ENCODE measurements at places on chromosomes 5 and 9. TPM values are rescaled to one million over a fixed set of nuclear protein-coding genes. Genes with fewer than 3 reads are reported as not detected.

The PDGFRB gene
- total RNA-seq, result not detected

The PRDM9 gene
- not detected for total RNA-seq

The OSMR gene
- not detected for total RNA-seq

The SPATA31A6 gene
- not detected for total RNA-seq

DNA sequence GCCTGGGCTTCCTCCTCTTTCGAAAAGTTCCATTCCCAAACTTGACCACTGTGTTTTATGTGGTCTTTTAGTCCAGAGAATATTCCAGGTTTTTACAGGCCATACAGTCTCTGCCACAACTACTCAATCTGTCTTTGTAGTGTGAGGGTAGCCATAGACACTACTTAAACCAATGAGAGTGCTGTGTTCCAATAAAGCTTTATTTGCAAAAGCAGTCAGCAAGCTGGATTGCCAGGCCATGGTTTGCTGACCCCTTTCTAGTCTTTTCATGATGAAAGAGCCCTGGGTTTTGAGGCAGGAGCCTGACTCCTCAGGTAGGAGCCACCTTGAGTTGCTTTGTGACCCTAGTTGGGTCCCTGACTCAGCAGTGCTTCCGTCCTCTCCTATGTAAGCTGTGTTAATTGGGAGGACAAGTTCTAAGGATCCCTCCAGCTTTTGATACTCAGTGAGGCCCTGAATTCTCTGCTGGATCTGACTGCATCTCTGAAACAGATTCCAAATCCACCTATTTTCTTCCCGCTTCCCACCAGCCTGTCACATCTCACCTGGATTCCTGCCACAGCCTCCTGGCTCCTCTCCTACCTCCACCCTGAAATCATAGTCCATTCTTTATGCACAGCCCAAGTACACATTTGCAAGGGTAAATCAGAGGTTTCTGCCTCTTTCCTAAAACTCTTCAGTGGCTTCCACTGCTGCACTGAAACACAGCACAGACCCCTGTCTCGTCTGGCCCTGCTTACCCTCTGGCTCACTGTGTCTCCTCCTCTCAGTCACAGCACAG is 13.5 kb downstream of the GALNT10 start:
- DNase-seq, result no peak

- DNase-seq, result no peak
These were observed 331.3 kb downstream of the NSG2 start for GRCh38 chr5:174376726-174377373.

DNA sequence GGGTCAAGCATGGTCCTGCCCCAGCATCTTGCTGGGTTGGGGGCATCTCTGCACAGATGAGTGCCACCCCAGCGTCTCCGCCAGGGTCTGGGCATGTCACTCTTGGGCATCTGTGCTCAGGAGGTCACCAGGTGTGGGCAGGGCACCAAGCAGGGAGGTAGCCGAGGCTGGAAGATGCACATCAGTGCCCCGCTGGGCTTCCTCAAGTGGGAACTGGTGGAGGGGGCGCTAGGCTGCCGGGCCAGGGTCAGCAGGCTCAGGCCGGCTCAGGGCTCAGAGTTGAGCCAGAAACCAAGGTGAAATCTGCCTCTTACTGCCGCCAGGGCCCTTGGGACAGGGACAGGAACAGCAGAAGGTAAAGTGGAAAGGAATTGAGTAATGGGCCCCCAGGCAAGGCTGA is 4.0 kb upstream of the FUT7 start:
- no peak for DNase-seq

- no peak for DNase-seq
These were observed 241.5 kb upstream of the CDH18 start for GRCh38 chr5:20229303-20230005.

DNA sequence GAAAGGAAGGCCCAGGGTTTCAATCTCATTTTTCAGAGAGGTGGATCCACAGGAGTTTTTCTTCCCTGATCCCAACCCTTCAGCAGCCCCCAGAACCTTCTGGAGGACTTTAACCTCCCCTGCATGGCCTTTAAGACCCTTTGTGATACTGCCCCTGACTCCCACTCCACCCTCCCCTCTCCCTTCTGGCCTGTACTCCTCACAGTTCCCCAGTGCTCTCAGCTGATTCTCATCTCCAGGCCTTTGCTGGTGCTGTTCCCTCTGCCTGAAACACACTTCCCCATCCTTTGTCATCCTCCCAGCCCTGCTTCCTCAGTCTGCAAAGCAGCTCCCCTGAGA is 18.5 kb downstream of the NEURL1B start:
- DNase-seq, result no peak

DNA sequence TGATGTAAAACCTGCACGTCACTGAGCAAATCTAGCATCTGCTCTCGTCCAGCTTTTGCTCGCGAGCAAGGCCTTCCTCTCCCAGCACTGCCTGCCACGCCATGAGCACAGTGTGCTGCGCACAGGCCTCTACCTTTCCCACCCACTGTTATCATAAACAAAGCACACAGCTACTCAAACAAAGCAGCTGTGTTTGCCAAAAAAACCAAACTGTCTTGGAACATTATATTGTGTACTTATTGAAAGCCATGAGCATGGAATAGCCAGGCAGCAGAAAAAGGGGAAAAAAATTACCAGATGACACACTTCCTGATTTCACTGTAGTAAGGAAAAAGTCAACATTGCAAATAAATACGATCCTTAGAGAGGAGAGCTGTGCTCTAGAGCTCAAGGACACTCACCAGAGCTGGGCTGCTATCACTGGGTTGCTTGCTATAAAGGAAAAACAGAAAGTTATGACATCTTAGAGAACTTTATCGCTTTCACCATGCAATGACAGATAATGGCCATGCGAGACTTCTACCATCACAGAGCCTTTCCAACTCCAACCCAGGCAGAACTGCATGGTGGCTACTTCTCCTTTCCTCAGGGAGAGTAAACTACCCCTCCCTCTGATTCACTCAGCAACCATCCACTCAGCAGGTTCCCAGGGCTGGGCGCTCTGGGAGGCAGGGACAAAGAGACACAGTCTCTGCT is 69.6 kb downstream of the EPB41L4B start:
- no peak for DNase-seq

DNA sequence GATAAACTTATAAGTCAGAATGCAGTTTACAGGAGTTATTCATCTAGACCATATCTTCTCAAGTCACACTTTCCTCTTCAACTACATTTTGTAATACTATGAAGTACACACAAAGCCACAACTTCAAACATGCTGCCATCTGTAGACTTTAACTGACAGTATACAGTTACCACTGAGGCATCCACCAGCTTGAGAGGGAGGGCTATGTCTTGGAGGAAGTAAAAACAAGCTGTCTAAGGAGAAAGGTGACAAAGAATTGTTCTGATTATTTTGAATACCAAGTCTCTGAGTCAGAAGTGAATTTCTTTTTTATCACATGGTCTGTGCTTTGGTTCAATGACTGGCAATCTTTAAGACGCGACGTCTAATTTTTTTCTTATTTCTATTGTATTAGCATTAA is 97.6 kb upstream of the CDH10 start:
- DNase-seq, result no peak
